ENCODE measurements at places on chromosomes 4 and X.

DNA sequence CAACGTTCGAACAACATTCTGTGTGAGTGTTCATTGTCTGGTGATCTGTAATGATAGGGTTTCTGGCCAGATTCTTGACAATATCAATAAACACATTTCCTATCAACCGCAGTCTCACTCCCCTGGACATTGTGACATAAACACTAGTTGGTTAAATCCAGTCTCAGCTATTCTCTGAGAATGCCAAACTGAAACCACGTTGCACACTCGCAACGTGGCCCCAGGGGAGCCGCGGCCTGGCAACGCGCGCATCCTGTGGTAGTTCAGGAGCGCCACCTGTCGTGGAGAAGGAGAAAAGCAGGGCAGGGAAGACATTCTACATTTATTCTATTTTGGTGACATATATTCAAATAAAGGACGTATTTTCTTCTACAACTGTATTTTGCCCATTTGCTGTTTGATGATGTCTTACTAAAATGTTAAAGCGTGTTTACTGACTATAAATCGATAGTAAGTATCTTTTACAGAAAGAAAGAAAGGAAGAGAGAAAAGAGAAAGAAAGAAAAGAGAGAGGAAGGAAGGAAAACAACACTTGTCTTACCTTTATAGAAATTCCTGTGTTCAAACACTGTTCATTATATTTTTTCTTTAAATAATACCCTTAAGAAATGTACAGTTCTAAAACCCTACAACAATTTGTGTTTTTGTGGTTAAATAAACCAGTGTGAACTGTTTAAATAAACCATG lies 738.3 kb upstream of the FRG1 start:
- DNase-seq: no peak

DNA sequence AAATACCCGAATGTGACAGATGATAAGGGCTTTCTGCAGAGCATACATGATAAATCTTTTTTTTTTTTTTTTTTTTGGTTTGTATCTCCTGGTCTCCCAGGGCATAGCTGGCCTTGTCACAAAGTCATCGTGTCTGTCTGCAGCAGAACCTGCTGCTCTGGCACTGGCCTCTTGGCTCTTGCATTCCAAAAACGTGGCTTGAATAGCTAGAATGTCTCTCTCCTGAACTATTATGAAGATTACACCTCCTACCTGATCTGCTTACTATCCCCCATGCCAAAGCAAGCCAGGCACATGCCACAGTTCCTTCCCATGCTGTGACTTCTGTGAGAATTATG lies 50.4 kb upstream of the SCRG1 start:
- DNase-seq: no peak

GRCh38 chrX:115038406-115038805 lies 21.0 kb upstream of the IL13RA2 start:
- no peak for DNase-seq

DNA sequence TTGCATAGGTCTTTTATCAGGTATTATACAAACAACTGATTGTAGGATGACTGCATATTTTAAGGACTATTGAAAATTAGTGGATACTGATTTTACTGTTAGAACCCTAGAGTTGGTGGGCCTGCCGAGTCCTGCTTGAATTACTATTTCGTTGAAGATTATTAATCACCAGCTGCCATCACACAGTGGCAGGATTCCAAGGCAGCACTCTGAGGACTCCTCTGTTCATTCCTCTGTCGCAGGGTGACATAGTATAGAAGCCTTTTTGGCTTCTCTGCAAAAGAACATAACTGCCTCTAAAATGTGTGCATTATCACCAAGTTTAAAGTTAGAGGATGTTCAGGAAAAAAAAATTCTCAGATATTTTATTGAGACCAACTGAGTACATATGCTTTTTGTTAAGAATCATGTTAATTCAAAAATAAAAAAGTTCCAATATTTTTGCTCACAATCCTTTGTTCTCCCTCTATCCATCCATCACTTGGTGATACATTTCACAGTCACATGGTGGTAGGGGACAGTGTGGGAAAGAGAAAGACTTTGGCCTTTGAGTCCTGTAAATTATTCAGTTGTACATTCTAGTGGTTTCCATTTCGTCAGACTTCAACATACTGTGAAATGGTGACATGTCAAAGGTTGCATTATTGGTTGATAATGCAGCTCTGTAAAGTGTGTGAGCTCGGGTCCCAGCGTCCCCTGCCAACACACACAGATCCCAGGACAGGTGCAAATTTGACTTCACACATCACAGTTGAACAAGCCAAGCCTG lies 332.5 kb downstream of the GRID2 start:
- DNase-seq: no peak

GRCh38 chr4:29558789-29559188 lies 1161.4 kb upstream of the PCDH7 start:
- no peak for DNase-seq

DNA sequence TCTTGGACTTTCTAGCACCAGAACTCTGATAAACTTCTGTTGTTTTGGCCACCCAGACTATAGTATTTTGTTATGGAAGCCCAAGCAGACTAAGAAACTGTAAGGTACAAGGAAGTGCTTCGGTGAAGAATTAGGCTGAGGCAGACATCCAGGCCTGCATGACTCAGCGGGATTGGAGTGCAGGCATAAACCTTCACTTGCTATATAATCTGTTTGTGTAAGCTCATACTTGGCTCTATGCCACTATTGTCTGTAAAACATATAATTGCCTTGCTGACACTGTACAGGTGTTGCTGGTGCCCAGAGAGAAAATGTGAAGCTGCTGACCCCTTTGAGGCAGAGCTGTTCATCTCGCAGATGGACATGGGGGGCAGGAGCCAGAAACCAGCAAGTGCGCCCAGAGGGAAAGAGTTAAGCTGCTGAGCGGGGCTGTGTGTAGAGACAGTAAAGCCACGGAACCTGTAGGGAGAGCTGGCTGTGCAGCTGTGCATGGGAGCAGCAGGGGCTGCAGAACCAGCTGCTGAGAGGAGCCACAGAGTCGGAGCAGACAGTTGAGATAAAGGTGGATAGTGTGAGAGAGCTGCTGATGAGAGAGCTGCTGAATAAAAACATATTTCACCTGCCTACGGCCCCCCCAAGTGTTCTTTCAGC lies 96.2 kb downstream of the RBM46 start:
- DNase-seq: no peak

- DNase-seq: no peak
Observed at GRCh38 chr4:77076889-77077635, 1.3 kb upstream of the CCNI start.

GRCh38 chrX:150880808-150881165 lies 17.7 kb downstream of the CD99L2 start:
- no peak for DNase-seq

DNA sequence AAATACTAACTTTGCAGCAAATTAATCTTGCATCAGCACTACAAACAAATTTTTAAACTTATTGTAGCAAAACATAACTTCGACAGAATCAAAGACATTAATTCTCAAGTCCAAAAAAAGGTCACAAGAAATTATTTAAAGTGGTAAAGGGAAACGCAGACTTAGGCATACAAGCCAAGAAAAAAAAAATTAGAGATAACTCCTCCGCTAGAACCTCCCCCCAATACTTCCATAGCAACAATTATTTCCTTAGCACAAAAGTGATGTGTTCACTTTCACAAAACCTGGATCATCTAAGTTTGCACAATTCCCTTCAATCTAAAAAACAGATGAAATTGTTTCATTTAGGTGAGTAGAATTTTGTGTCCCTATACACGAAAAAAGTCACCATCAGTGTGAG lies 1.1 kb downstream of the LRBA start:
- no peak for DNase-seq

GRCh38 chr4:123978637-123979036 lies 582.0 kb downstream of the SPRY1 start:
- no peak for DNase-seq

- DNase-seq: no peak
Observed at GRCh38 chr4:173509036-173510001, 20.7 kb downstream of the HAND2 start.

DNA sequence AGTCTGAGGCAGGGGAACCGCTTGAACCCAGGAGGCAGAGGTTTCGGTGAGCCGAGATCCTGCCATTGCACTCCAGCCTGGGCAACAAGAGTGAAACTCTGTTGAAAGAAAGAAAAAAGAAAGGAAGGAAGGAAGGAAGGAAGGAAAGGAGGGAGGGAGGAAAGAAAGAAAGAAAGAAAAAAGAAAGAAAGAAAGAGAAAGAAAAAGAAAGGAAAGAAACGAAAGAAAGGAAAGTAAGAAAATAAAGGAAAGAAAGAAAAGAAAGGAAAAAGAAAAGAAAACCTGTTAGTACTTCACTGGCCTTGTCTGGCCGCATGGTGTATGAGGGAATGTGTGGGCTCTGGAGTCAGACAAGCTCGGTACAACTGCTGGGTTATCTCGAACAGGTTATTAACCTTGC lies 20.8 kb upstream of the MAGEA1 start:
- no peak for DNase-seq

- DNase-seq: no peak
Observed at GRCh38 chr4:48962636-48963035, 23.4 kb upstream of the CWH43 start.

DNA sequence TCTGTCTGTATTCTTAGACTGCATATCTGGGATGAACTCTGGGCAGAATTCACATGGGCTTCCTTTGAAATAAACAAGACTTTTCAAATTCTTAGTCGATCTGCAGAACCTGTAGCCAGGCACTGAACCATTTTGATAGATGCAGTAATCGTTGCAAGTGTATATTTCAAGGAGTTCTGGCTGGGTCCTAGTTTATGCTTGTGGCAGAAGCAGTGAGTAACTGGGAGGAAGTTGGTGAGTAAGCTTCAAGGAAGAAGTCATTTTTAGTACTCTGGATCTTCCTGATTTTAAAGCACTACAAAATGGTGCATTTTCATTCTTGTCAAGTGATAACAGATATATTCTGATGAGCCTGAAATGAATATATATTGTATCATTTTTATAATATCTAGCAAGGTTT lies 9.5 kb downstream of the HPRT1 start:
- DNase-seq: no peak

DNA sequence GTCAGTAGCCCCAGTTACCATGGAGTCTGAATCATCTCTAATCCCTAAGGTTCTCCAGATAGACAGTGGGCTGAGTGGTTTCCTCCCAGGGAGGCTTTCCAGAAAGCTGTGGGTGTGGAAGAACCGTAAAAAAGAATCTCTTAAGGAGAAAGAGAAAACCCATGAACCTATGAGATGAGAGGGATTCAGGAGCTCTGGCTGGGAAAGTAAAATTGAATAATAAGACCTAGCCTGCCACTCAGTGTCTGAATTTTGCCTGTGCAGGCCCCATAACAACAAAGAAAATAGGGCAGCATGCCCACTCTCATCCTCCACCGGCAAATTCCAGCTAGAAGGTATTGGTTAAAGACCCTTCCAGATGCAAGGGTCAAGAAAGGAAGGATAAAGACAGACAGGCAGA lies 16.9 kb downstream of the AWAT2 start:
- no peak for DNase-seq

DNA sequence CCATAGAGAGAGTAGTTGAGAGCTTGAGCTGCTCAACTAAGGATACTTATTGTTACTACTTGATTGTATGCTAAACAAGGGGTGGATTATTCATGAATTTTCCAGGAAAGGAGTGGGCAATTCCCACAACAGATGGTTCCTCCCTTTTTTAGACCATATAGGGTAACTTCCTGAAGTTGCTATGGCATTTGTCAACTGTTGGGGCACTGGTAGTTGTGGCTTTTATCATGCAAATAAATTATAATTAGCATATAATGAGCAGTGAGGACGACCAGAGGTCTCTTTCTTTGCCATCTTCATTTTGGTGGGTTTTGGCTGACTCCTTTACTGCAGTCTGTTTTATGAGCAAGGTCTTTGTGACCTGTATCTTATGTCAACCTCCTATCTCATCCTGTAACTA lies 1403.5 kb upstream of the PABPC4L start:
- no peak for DNase-seq

DNA sequence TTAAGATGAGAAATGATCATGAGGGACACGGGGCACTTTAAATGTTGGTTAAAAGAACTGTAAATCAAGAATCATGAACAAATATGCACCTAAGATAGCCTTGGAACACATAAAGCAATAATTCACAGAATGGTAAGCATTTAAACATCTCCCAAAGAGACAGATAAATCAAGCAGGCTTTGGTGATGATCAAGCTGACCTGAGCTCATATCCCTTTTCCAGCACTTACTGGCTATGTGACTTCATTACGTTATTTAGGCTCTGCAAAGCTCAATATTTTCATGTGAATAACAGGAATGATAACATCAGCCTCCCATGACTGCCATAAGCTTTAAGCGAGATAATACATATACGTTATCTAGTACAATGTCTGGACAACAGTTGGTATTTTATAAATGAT lies 54.9 kb downstream of the CHRNA9 start:
- no peak for DNase-seq

GRCh38 chr4:104500442-104500841 lies 5.7 kb upstream of the CXXC4 start:
- DNase-seq: no peak

DNA sequence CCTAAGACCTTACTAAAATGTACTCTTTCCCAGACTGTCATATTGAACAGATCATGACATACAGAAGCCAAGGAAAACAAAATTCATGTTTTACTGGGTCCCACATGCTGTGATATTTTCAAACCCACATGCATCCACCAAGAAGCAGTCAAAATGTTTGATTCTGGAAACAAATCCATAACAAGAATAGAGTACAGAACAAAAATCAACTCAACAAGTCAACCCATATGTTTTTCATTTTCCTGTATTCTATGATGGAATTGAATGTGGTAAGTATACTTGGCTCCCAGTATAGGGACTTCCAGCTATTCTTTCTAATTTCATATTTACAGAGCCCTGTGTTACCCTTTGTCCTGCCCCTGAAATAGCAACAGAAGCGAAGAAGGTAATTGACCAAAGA lies 106.8 kb downstream of the COL25A1 start:
- DNase-seq: no peak

GRCh38 chrX:154446430-154446829 lies 2.5 kb downstream of the FAM50A start:
- no peak for DNase-seq

- no peak for DNase-seq
Observed at GRCh38 chr4:169912996-169913395, 113.2 kb downstream of the MFAP3L start.

- no peak for DNase-seq
Observed at GRCh38 chr4:172270397-172270796, 457.2 kb downstream of the GALNTL6 start.

- no peak for DNase-seq
Observed at GRCh38 chrX:139828033-139828432, 104.8 kb downstream of the ATP11C start.

DNA sequence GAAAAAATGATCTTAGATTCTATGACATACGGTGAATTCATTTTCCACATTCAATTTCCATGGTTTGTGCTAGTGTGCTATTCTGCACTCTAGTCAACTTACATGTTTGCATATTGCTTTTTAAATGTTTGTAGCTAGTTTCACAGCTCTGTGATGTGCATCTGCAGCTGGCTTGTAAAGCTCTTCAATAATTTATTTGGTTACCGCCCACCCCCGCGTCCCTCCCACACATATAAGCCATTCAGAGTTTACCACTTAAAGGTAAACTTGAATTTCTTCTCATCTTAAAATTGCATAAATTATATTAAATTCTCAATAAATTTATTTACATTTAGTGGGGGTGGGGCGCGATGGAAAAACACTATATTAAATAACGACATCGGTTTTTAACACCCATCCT lies 291 bp upstream of the NBDY start:
- no peak for DNase-seq

Data from stimulated activated CD4-positive, alpha-beta T cell treated with anti-CD3 and anti-CD28 coated beads, TNF-alpha, amount 100 ng/mL, for 1 hour (primary cell).